ENCODE measurements at places on chromosomes 4 and X. TPM values are rescaled to one million over a fixed set of nuclear protein-coding genes. Genes with fewer than 3 reads are reported as not detected.

The KIAA1210 gene
- total RNA-seq, result 0.08 TPM

GRCh38 chrX:127574829-127575228, 477.4 kb downstream of the ACTRT1 start:
- no peak for DNase-seq

GRCh38 chr4:78024085-78024484, 33.0 kb upstream of the FRAS1 start:
- no peak for DNase-seq

- no peak for DNase-seq
Measured at GRCh38 chrX:14916017-14916674, 42.9 kb downstream of the MOSPD2 start.

The GABRQ gene
- 0.13 TPM for total RNA-seq

DNA sequence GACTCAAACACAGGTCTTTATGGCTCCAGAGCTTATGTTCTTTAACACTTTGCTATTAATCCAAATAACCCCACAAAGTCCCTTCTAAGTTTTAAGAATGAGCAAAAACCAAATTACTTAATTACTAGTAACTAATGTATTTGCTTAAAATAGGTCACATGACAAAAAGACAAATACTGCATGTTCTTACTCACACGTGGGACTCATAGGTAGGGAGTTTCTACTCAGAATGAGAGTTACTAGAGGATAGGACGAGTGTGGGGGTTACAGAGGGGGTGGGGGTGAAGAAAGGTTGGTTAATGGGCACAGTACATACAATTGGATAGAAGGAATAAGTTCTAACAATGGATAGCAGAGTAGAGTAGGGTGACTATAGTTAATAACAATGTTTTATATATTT, 5.8 kb downstream of the RPS6KA3 start:
- DNase-seq, result no peak

GRCh38 chr4:121654738-121655137, 42.0 kb downstream of the ANXA5 start:
- DNase-seq, result no peak

- DNase-seq, result no peak
Measured at GRCh38 chr4:74621616-74622015, 172.7 kb downstream of the BTC start.

DNA sequence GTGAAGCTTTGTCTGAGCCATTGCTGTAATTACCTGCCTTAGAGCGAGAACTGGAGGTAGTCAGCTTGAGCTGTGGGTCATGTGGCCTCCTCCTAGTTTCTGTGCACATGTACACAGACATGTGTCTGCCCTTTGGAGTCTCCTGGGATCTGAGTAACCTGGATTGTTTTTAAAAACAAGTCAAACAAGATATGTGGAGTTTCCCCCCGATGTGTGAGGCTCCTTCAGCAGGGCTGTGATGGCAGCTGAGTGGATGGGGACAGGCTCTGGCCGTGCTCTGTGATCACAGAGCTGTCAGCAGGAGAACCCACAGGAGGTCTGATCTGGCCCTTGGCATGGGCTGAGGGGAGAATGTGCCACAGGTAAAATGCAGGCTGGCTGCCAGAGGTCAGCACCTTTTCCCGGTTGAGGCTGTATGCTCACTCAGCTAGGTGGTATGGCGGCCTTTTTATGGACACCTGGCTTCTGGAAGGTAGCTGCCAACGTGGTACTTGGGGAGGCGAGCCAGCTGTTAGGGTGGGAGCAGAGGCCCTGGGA, 38.4 kb downstream of the NOP14 start:
- peak; percentile 66 for DNase-seq

DNA sequence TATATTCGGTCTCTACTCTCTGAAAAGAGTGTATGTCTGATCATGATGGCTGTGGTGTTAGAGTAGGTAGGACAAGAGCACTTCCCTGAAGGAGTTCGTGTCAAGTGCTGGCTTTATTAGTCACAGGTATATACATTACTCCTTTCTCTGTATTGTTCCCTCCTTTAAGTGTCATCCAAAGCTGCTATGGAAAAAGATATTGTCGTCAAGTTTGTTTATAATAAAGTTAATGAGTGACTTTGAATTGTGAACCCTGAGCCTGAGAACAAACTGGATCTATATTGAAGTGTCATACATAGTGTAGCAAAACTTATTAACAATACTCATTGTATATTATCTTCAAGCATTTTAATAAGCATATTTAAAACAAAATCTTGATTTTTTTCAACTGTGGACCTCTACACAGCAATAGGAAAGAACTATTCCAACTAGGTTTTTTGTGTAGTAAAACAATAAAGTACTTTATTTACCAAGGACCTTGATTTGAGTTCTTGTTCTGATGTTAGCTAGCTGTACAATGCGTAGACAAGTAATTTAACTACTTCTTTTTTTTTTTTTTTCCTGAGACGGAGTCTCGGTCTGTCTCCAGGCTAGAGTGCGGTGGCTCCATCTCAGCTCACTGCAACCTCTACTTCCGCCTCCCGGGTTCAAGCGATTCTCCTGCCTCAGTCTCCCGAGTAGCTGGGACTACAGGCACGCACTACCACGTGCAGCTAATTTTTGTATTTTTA, 177.7 kb downstream of the RAPGEF2 start:
- no peak for DNase-seq

DNA sequence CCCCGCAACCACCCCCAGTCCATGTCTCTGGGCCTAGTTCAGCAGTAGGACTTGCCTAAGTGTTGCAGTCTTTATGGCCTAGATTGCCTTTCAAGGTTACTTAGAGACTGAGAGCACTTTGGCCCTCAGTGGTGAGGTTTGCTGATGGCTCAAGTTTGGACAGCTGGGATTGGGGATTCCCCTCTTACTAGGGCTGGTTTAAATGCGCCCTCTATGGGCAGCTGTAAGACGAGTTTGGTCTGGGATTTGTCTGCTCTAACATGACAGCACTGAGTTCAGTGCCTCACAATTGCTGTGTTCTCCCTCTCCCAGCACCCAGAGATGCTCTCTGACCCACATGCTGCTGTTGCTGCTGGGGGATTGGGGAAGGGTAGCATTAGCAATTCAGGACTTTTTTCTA, 23.1 kb downstream of the DACH2 start:
- no peak for DNase-seq

The UXT gene
- 95.7 TPM for total RNA-seq

The SCRG1 gene
- not detected for total RNA-seq

The TMEM35A gene
- 0.17 TPM for total RNA-seq

GRCh38 chrX:39581411-39581810, 516.3 kb downstream of the BCOR start:
- no peak for DNase-seq

The LUZP4 gene
- total RNA-seq, result not detected
